ENCODE measurements at places on chromosomes 6 and 20. TPM values are rescaled to one million over a fixed set of nuclear protein-coding genes. Genes with fewer than 3 reads are reported as not detected.

- DNase-seq, result no peak
These were observed 206.5 kb downstream of the DOK5 start for GRCh38 chr20:54681869-54682268.

DNA sequence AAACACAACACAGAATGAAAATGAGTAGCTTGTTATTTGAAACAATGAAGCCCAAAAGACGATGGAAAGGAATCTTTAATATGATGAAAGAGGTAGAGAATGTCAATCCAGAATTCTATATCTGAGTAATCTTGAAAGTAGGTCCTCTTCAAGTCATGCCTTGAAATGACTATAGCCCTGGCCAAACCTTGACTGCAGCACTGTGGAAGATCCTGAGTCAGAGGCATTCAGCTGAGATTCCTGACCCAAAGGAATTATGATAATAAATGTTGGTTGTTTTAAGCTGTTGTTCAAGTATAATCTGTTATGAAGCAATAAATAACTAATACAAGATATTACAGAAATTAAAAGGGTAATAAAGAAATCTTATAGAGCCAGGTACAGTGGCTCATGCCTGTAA lies 64.8 kb downstream of the IBTK start:
- DNase-seq, result no peak

The TUBB1 gene
- 0.54 TPM for total RNA-seq

DNA sequence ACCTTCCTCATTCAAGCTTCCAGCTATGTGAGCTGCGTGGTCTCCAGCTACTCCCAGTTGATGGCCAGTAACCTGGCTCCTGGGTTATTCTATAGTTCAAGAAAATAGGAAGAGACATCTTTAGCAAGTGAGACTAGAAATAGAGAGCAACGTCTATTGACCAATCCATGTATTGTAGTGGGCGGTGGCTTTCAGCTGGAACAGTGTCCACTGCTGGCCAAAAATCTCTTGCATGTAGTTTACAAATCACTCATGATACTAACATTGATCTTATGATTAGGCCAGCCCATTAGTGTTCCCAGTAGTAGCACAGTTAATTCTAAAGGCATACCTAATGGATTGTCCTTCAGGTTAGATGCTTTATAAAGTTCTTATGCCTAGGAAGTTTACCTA lies 58.9 kb upstream of the SCP2D1 start:
- no peak for DNase-seq

The PRPH2 gene
- 0.70 TPM for total RNA-seq

The PROKR2 gene
- total RNA-seq, result not detected

GRCh38 chr6:12069891-12070529 lies 57.9 kb downstream of the HIVEP1 start:
- no peak for DNase-seq

- no peak for DNase-seq
These were observed 48.9 kb downstream of the SLC2A12 start for GRCh38 chr6:134003542-134003951.

- no peak for DNase-seq
These were observed 262.2 kb downstream of the NRN1 start for GRCh38 chr6:5744497-5744896.

Data from cardiac septum (tissue), 1 donor.